ENCODE measurements at places on chromosomes 6 and 20.
A peak's percentile ranks its signal among the peaks of the same experiment; 100 is the strongest.

GRCh38 chr6:3052481-3053230, 15.6 kb upstream of the RIPK1 start:
- DNase-seq, result no peak

- no peak for DNase-seq
These were observed 7.6 kb upstream of the KCNK16 start for GRCh38 chr6:39330057-39330456.

GRCh38 chr6:56096541-56096940, 150.8 kb downstream of the COL21A1 start:
- no peak for DNase-seq

DNA sequence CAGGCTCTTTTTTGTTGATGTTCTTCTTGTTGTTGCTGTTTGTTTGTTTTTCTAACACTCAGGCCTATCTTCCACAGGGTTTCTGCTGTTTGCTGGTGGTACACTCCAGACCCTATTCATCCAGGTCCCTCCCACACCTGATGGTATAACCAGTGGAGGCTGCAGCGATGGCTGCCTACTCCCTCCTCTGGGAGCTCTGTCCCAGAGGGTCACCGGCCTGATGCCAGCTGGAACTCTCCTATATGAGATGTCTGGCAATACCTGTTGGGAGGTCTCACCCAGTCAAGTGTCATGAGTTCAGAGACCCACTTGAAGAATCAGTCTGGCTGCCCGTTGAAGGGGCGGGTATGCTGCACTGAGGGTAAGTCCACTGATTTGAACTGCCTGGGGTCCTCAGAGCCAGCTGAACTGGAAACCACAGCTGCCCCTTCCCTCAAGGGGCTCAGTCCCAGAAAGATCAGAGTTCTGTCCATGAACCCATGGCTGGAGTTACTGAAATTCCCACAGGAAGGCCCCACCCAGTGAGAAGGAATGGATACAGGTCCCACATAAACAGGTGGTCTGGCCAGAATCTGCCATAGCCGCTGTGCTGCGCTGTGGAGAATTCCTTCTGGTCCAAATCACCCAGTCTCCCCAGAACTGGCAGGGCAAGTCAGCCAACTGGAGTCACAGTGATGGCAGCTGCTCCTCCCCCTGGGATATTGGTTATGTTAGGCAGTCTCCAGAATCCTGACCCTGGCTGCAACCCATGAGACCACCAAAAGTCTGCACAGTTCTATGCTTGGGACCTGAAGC, 664.4 kb downstream of the FRK start:
- no peak for DNase-seq

DNA sequence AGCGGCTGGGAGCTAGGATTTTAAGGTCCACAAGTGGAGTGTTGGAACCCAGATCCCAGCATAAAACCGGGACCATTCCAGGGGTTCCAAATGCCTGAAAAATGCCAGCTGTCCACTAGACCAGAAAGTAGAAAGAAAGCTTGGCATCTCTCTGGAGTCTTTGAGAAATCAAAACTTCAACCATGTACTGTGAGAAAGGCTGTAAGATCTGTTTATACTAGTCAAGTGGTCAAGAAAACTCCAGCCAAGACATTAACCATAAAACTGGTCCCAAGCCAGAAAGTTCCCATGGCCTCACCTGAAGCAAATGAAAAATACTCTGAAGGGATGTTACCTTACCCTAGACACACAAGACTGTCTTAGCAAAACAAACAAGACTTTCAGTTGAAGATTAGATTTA, 112.6 kb downstream of the DCDC2 start:
- DNase-seq, result no peak

GRCh38 chr6:71179249-71179885, 109.2 kb upstream of the OGFRL1 start:
- DNase-seq, result no peak

DNA sequence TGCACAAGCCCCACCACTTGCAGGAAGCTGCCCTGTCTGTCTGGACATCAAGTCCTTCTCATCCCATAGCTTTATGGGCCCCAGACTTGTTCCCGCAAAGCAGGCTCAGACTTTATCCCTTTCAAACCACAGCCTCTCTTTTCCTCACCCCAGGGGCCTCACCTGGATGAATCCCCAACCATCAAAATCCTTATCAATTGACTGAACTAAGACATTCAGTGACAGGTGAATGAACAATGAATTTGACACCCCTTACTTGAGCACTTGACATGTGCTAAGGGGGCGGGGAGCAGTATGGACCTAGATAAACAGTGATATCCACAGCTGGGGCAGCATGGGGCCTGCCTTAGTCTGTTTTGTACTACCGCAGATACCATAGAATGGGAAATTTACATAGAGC, 5.0 kb downstream of the RAB44 start:
- DNase-seq, result no peak

- DNase-seq, result no peak
These were observed 29.9 kb downstream of the NFATC2 start for GRCh38 chr20:51512645-51513044.

DNA sequence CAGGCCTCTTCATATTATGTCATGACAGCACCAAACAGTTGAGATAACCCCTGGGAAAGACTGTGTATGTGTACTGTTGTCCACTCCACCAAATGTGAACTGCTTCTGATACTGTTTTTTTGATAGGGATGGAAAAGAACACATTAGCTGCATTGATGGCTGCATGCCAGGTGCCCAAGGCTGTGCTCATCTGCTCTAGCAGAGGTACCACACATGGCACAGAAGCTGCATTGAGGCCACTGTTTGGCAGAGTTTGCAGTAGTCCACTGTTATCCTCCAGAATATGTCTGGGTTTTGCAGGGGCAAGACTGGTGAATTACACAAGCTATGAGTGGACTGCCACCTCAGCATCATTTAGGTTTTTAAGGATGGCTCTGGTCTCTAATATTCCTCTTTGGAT, 28.2 kb upstream of the ELMO2 start:
- DNase-seq, result no peak

- no peak for DNase-seq
These were observed 169.1 kb upstream of the PMEPA1 start for GRCh38 chr20:57878786-57879424.

DNA sequence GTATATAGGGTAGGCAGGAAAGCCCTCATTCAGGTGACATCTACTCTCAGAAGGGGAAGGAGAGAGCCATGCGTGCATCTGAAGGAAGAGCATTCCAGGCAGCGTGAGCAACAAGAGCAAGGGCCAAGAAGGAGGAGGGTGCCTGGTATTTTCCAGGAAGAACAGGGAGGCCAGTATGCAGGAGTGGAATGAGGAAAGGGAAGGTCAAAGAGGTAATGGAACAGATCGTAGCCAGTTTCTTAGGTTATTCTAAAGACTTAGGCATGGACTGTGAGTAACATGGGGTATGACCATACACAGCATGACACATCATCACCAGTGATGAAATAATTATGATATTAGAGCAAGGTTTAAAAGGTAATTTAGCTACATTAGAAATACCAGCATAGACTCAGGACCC, 24.1 kb downstream of the ALDH8A1 start:
- DNase-seq, result peak; percentile 91

- DNase-seq, result no peak
These were observed 25.3 kb upstream of the RIPOR2 start for GRCh38 chr6:24960991-24961475.

DNA sequence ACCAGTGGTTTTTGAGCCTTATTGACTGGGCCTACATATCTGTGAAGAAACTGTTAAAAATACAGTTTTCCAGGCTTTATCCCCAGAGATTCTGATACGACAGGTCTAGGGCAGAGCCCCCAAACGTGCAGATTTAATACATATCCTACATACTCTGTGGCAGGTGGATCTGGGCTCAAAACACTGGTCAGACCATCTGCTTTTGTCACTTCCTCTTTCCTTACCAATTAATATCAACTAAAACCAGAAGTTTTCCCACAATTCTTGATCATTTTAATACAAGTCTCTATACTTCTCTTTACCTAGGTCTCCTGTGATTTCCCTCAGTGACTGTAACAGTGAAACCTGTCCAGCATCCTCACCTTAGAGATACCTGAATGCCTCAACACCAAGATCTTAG, 108.8 kb downstream of the PREP start:
- no peak for DNase-seq

- DNase-seq, result peak; percentile 20
These were observed 94.8 kb upstream of the SCAF8 start for GRCh38 chr6:154638369-154638768.

- no peak for DNase-seq
These were observed 8.7 kb downstream of the MTHFD1L start for GRCh38 chr6:150874179-150874578.

GRCh38 chr6:95175927-95176675, 401.2 kb upstream of the MANEA start:
- no peak for DNase-seq

- DNase-seq, result no peak
These were observed 28.3 kb downstream of the NPEPL1 start for GRCh38 chr20:58720890-58721289.

DNA sequence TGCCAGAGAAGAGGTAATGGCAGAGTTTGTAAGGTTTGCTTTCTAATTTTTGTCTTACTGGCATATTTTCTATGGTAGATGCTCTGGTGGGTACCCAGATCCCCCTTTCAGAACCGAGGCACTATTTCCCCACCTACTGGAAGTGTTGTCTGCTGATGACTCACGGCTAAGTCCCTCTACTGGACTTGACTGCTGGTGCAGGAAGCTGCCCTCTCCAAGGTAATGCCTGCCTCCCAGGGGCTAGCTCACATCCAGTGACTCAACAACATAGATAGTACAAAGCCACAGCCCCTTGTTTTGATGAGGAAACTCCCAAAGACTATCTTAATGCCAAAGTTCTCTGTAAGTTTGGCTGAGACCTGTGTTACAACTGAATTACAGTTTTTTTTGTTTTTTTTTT, 285.4 kb upstream of the FLRT3 start:
- peak; percentile 58 for DNase-seq

- no peak for DNase-seq
These were observed 129.1 kb downstream of the SYCP2 start for GRCh38 chr20:59804347-59804746.

DNA sequence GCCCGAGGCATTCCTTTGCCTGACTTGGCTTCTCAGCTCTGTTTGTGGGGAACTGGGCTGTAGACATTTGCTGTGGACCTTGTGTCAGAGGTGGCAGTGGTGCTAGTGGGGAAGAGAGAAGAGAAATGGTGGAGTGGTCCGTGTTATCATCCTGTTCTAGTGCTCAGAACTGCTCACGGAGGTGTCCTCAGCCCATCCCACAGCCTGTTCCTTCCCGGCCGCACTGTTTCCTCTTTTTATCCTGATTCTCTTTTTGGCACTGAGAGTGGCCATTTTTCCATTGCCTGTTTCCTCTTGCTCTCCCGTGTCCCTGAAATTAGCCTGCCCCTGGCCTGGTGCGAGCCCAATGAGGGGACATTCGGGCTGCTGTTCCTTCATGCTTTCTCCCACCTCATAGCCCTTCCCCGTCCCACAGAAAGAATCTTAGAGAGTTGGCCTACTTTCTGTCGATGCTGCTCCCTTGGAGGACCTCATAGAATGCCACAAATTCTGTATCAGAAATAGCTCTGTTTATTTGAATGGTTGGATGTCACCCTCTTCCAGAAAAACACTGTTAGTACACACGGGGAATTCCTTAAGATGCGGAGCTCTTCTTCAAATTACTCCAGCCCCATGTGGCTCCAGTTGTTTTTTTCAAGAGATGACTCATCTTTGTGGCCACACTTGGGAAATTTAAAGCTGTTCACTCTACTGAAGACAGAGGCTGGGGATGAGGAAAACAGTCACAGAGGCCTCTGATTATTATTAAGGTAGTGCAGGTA, 26.1 kb downstream of the FARS2 start:
- DNase-seq, result peak; percentile 63

DNA sequence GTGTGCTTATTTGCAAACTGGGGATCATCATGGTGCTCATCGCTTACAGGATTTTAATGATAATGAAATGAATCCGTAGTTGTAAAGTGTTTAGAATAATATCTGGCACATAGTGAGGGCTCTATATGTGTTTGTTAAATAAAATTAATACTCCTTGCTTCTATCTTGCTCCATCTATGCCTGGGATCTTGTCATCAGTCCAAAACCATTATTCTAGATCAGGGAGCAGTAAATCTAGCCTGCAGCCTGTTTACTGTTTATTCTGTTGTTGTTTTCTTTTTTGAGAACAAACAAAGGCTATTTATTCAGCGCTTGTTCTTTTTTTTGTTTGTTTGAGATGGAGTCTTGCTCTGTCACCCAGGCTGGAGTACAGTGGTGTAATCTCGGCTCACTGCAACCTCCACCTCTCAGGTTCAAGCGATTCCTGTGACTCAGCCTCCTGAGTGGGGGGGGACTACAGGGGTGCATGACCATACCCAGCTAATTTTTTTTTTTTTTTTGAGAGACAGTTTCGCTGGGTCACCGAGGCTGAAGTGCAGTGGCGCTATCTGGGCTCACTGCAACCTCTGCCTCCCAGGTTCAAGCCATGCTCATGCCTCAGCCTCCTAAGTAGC, 8.1 kb downstream of the ACOT8 start:
- no peak for DNase-seq
